Coronary artery (tissue), 2 donors: ENCODE measurements at places on chromosomes 5 and 9.
A peak's percentile ranks its signal among the peaks of the same experiment; 100 is the strongest.

- DNase-seq: no peak
These were observed 36.5 kb upstream of the ANKRD33B start for GRCh38 chr5:10527281-10527950.

DNA sequence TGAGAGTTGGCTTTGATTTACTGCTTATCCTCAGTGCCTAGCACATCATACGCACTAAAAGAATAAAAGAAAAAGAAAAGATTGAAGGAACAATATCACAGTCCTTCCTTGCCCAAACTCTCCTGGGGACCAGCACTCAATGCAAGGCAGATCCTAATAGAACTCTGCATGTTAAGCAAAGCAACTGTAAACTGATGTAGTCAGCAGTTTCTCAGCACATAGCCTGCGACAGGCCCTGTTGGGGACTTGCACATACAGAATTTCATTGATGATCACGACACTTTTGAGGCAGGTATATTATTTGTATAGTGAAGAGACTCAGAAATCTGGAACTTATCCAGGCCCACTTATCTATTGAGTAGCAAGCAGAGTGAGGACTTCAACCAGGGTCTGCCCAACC is 15.4 kb downstream of the NIPAL4 start:
- DNase-seq: no peak

- DNase-seq: peak; percentile 84
These were observed 536 bp downstream of the FEM1C start for GRCh38 chr5:115544043-115544435.

DNA sequence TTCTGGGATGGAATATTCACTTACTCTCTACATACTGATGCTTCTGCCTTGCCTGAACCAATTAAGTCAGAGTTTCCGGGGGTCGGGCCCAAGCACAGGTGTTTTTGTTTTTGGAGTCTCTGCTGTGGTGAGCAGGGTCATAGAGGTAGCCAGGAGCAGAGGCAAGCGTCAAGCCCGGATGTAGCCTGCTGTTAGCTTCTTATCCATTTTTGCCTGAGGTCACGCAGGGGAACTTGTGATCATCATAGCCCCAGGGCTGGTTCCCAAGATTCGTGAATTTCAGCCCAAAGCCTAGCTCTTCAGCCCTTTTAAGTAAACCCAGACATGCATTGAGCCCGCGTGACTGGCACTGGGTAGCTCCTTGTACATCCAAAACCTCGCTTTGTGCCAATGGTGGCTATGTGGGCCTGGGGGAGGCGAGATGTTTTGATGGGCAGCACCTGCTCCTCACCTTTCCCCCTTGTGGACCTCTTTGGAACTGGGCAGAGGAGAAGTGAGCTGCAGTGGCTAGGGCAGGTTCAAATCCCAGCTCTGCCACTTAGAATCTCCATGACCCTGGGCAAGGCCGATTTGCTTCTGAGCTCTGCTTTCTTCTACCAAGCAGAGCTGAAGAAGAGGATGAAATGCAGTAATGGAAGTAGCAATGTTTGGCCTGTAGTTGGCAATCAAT is 33.7 kb downstream of the FGF18 start:
- no peak for DNase-seq

- no peak for DNase-seq
These were observed 1260.9 kb upstream of the C9orf72 start for GRCh38 chr9:28834156-28834555.

DNA sequence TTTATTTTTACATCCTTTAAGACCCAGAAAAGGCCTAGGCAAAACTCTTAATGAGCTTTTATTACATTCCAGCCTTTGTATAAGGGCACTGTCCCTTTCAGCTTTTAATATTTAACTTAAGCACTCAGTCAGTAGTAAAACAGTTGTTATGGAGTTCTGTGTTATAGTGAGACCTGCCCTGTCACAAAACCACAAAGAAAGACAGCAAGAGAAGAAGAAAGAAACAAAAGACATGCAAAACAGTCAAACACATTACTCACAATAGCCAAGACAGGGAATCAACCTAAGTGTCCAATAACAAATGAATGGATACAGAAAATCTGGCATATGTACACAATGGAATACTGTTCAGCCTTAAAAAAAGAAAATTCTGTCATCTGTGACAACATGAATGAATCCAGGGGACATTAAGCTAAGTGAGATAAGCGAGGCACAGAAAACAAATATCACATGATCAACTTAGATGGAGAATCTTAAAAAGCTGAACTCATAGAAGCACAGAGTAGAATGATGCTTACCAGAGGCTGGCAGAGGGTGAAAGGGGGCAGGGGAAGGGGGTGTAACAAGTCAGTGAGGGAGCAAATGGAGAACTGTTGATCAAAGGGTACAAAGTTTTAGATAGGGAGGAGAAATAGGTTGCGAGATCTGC is 63.8 kb upstream of the CCNG1 start:
- no peak for DNase-seq

DNA sequence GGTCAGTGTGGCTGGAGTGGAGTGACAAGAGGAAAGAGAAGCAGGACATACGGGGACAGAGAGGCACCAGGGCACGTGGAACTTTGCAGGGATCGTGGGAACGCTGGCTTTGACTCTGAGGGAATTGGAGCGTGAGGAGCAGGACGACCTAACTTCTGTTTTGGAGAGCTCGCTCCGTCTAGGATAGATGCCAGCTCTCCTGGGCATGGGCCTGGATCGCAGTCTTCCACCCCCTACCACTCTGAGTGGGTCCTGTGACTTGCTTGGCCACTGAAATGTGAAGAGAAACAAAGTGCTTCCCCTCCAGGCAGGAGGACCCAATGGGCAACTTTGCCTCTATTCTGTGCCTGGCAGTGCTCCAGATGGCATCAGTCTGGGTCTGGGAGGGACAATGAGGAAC is 8.7 kb upstream of the SH3PXD2B start:
- no peak for DNase-seq

GRCh38 chr5:171207256-171207847 is 101.7 kb upstream of the TLX3 start:
- no peak for DNase-seq

DNA sequence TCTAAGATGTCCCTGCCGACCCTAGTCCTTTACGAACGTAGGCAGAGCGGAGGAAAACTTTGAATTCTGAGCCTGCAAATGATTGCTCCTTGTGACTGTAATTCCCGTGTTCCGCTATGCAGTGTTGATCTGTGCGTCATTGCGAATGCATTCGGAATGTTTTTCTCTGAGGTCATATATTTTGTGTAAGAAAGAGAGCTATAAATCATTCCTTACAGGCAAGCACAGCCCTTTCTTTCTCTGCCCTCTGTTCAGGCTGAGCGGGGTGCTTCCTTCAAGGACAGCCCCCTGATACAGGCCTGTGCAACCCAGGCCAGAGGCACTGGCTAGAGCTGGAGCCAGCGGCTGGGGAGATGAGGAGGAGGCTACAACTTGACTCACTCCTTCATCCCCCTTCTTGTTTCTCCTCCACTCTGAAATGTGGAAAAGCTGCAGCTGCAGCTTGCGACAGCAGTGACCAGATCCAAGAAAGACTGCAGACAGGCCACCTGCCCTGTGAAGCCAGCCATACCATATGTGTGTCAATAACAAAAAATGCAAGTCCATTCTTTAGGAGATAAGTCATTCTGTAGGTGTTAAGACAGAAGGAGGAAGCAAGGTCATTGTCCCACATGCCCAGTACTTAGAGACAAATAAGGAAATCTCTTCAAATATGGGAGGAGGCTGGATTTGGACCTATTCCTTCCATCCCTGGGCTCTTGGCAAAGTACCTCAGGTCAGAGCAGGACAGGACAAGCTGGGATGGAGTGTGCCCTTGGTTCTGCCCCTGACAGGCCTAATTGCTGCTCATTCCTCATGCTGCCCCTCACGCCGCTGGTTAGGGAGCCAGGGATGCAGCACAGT is 345.7 kb upstream of the WWC1 start:
- no peak for DNase-seq

DNA sequence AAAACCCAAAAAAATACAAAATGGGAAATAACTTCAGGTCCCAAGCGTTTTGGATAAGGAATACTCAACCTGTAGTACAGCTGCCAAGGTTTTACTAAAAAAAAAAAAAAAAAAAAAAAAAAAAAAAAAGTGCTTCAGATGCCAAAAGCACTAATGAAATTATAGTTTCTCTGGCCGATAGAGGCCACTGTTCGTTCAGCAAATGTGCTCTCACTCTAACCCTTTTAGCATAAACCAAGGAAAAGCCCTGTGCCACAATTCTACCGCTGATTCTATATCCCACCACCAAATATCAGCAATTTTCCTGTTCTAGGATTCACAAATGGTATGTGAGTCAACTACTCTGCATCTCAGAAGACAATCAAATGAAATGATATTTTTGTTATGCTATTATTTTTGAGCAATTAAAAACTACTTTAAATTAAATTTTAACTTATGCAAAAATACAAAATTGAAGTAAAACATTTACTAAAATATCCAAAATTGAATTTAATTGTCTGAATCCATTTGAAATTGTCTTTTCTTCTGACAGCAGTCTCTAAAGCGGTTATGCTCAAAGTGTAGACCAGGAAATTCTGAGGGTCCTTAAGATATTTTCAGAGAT is 79.8 kb downstream of the RICTOR start:
- no peak for DNase-seq

- no peak for DNase-seq
These were observed 39.2 kb downstream of the EXOSC2 start for GRCh38 chr9:130732793-130733221.

GRCh38 chr5:180290568-180291233 is 1.2 kb downstream of the MAPK9 start:
- no peak for DNase-seq

GRCh38 chr5:132905938-132906337 is 32.5 kb downstream of the LEAP2 start:
- DNase-seq: no peak

- no peak for DNase-seq
These were observed 413.5 kb upstream of the CLINT1 start for GRCh38 chr5:158272409-158272808.

DNA sequence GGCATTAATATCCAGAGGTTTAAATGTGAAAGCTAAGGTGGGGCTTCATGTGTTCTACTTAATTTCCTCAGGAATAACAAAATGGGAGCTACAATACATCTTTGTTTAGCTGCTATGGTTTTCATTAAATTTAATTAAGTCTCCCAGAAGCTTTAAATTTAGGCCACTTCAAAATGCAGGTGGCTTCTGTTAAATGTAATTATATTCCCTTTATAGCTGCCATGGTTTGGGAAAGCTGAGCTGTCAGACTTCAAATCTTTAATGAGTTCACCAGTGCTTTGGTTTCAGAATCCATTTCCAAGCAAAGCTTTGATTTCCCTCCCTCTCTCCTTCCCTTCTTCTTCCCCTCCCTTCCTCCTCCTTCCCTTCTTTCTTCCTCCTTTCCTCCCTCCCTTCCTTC is 58.4 kb upstream of the FAM170A start:
- DNase-seq: no peak

GRCh38 chr9:98204692-98205091 is 12.3 kb upstream of the CORO2A start:
- DNase-seq: no peak

GRCh38 chr5:72356361-72356760 is 36.2 kb downstream of the PTCD2 start:
- DNase-seq: no peak
